ENCODE measurements at places on chromosomes 13 and 19.
A peak's percentile ranks its signal among the peaks of the same experiment; 100 is the strongest.

DNA sequence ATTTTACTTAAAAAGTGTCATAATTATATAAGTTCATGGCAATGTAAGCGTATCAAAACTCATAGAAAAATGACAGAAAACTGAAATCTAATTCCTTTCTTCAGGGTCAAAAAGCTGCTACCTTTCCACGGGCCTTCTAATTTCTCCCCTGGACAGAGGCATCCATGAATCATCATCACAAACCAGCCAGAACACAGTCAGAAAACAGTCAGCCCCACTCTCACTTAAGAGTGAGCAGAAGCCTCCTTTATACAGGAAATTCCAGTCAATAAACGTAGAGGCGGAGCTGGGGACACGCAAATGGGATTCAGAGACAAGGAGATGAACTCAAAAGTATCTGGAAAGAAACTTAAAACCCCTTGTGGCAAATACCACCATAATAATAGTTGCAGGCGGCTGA is 54.2 kb upstream of the ABCC4 start:
- peak; percentile 24 for DNase-seq

DNA sequence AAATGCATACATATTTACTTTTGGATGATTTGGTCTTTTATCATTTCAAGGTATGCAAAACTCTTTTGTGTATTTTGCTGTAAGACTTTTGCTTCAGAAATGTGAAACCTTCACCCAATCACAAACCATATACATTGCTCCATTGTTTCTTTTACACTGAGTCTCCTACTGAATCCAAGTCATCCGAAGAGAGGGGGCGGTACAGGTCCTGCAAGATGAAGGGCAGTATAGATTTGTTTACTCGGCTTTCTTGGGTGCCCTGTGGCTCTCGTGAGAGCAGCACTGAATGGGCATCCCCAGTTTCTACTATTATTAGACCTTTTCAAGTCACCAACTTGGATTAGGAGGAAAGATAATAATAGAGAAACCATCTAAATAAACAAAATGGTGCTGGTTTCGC is 280.6 kb downstream of the DCLK1 start:
- DNase-seq = no peak

DNA sequence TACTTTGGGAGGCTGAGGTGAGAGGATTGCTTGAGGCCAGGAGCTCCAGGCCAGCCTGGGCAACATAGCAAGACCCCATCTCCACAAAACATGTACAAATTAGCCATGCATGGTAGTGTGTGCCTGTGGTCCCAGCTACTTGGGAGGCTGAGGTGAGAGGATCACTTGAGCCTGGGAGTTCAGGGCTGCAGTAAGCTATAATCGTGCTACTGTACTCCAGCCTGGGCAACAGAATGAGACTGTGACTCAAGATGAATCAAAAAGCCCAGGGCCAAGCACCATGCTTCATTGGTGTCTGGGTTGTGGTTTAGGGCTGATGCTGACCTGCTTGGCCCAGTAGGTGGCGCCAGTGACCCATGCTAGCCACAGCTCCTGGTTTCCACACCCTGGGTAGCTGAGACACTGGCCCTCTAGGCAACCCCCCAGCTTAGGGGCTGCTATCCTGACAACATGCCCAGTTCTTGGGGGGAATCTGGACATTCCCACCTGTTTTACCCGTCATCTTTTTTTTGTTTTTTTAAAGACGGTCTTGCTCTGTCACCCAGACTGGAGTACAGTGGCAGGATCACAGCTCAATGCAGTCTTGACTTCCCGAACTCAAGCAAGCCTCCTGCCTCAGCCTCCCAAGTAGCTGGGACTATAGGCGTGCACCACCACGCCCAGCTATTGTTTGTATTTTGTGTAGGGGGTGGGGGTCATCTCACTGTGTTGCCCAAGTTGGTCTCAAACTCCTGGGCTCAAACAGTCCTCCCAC is 5.5 kb downstream of the CCDC124 start:
- peak; percentile 26 for DNase-seq

- DNase-seq = no peak
Measured at GRCh38 chr19:11265785-11266236, 3.5 kb upstream of the DOCK6 start.

Data from AG04449 (cell line).